ENCODE measurements at places on chromosomes 6 and 20. TPM values are rescaled to one million over a fixed set of nuclear protein-coding genes. Genes with fewer than 3 reads are reported as not detected.

MRPL2 gene
- total RNA-seq, result 53.2 TPM

AMD1 gene
- total RNA-seq, result 160 TPM

PI16 gene
- total RNA-seq, result not detected

PSMB9 gene
- 19.3 TPM for total RNA-seq

LY6G6C gene
- total RNA-seq, result 0.42 TPM

CTAGE9 gene
- not detected for total RNA-seq

APMAP gene
- 178 TPM for total RNA-seq

RWDD2A gene
- 2.2 TPM for total RNA-seq

VAPB gene
- total RNA-seq, result 48.3 TPM

FAM209B gene
- 1.00 TPM for total RNA-seq

PGBD1 gene
- total RNA-seq, result 4.8 TPM

SRSF6 gene
- 127 TPM for total RNA-seq

PHACTR2 gene
- 3.7 TPM for total RNA-seq

SNAI1 gene
- total RNA-seq, result 12.8 TPM

COX4I2 gene
- total RNA-seq, result not detected

SEL1L2 gene
- total RNA-seq, result not detected

TNFRSF6B gene
- 1.4 TPM for total RNA-seq

LY6G6D gene
- total RNA-seq, result not detected

OPRM1 gene
- total RNA-seq, result not detected

GPR63 gene
- 0.26 TPM for total RNA-seq

SGK1 gene
- total RNA-seq, result 45.1 TPM

GHRH gene
- total RNA-seq, result not detected

PKHD1 gene
- not detected for total RNA-seq

SIRPB1 gene
- 0.84 TPM for total RNA-seq

NMBR gene
- total RNA-seq, result not detected

GPSM3 gene
- total RNA-seq, result 0.40 TPM

HSF2 gene
- 5.8 TPM for total RNA-seq

MUC21 gene
- total RNA-seq, result not detected

TRAPPC3L gene
- total RNA-seq, result not detected

C6orf120 gene
- total RNA-seq, result 14.3 TPM

MYLK2 gene
- 0.55 TPM for total RNA-seq

NR2E1 gene
- total RNA-seq, result 0.09 TPM

PNPLA1 gene
- not detected for total RNA-seq

CST7 gene
- total RNA-seq, result not detected

HLA-G gene
- total RNA-seq, result not detected

SDCBP2 gene
- total RNA-seq, result 1.6 TPM

ADGB gene
- total RNA-seq, result not detected

PHACTR1 gene
- 0.06 TPM for total RNA-seq

SLC29A1 gene
- 58.0 TPM for total RNA-seq

CLPSL1 gene
- total RNA-seq, result not detected

C6orf132 gene
- 1.9 TPM for total RNA-seq

TFAP2D gene
- not detected for total RNA-seq

TP53INP2 gene
- total RNA-seq, result 6.5 TPM

CALHM5 gene
- total RNA-seq, result 0.05 TPM

DCDC2 gene
- 2.0 TPM for total RNA-seq

TRERF1 gene
- 7.0 TPM for total RNA-seq

SLC17A1 gene
- total RNA-seq, result 0.14 TPM

BPI gene
- total RNA-seq, result not detected

BTBD3 gene
- total RNA-seq, result 12.2 TPM

SLC35D3 gene
- not detected for total RNA-seq

IPCEF1 gene
- not detected for total RNA-seq

All from A549 treated with ZK216348 at 1 μM for 4 hours (cell line).